CD4-positive, alpha-beta T cell treated with Interleukin-15 for 4 hours (primary cell): ENCODE measurements at places on chromosomes 13 and 19.

DNA sequence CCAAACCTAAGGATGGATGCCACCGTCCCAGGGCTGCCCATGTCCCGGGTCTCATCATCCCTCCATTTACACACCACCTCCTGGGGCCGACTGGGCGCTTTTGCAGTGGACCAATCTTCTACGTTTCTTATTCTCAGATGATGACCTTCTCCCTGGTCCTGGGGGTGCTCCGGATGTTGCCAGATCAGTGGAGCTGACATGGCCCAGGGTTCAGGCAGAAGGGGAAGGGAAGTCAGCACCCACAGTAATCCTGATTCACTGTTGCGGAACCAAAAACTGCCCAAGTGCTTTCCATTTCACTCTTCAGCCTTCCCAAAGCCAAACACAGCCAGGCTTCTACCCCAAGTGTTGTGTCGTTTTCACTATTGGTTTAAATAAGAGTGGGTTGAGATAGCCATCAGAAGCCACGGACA is 29.8 kb downstream of the RAB20 start:
- DNase-seq: no peak

DNA sequence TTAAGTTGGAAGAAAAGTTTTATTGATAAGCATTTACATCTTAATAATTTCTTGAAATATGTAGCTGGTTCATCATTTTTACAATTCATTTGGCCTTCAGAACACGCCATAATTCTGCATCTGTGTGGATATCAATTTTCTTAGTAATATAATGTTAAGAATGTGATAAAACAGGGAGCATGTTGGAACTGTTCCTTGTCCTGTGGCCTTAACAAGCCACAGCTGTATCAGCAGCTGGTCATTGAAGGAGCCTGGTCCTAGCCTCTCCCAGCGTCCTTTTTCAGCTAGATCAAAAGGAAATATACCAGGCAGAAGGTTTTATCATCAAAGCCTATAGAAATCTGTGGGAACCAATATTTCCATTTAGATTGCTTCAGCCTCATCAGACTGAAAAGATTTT is 421.8 kb downstream of the SPRY2 start:
- no peak for DNase-seq

DNA sequence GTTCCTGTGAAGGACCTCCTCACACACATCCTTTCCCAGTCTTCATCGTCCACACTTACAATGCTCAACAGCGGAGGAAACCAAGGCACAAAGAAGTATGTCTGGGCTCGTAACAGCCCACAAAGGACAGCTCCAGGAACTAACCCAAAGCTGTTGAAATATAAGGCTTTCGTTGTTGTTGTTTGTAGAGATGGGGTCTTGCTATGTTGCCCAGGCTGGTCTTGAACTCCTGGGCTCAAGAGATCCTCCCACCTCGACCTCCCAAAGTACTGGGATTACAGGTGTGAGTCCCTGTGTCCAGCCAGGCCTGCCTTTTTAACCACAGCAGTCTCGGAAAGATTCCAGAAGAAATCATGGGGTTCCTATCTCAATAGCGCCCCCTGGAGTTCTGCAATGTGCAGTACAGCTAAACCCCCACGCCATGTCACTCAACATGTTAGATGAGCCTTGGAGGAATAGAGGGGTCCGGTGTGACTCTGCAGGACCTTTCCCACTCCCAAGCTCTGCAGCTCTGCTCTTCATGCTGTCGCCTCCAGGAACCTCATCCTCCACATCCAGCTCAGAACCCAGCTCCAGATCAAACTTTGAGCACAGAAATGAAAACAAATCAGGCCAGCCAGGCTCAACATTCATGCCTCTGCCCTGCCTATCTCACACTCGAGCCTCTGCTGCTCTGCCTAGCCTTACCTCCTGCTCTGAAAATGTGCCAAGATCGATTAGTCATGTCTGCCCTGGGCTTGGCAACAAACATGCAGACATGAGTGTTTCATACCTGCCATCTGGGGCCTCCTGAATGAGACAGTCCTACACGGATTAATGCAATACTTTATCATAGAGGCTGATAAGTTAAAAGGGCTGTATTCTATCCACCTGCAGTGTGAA is 7.5 kb downstream of the PLA2G4C start:
- DNase-seq: peak; percentile 31

DNA sequence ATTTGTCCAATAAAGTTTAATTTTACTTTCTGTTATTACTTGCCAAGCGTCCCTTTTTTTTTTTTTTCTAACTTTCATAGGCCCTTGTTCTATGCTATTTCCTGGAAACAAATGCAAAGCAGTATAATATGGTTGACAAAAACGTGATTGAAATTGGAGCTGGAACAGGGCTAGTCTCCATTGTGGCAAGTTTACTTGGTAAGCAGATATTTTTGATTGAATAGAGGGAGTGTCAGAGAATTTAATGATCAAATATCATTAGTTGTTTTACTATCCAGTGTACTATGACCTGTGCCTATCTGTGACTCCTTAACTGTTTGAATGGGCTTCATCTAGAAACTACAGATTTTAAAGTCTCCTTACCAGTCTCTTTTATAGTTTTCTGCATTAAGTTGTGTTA is 46.7 kb downstream of the ERCC5 start:
- DNase-seq: no peak

- no peak for DNase-seq
These were observed 8.9 kb downstream of the LGI4 start for GRCh38 chr19:35125749-35126623.

GRCh38 chr19:35908973-35909683 is 1.0 kb upstream of the TYROBP start:
- peak; percentile 27 for DNase-seq

DNA sequence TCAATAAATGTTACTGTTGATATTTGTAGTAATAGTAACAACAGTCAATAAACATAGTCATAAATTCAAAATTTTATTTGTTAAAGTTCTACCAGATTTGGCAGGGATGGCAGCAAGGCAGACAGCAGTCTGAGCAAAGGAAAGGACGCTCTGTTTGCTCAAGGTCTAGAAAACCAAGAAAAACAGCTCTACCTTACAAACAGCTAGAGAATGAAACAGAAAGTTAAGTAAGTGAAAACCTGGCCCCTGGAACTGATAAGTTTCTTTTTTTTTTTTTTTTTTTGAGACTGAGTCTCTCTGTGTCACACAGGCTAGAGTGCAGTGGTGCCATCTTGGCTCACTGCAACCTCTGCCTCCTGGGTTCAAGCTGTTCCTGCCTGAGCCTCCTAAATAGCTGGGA is 27.9 kb downstream of the ENOX1 start:
- DNase-seq: no peak

DNA sequence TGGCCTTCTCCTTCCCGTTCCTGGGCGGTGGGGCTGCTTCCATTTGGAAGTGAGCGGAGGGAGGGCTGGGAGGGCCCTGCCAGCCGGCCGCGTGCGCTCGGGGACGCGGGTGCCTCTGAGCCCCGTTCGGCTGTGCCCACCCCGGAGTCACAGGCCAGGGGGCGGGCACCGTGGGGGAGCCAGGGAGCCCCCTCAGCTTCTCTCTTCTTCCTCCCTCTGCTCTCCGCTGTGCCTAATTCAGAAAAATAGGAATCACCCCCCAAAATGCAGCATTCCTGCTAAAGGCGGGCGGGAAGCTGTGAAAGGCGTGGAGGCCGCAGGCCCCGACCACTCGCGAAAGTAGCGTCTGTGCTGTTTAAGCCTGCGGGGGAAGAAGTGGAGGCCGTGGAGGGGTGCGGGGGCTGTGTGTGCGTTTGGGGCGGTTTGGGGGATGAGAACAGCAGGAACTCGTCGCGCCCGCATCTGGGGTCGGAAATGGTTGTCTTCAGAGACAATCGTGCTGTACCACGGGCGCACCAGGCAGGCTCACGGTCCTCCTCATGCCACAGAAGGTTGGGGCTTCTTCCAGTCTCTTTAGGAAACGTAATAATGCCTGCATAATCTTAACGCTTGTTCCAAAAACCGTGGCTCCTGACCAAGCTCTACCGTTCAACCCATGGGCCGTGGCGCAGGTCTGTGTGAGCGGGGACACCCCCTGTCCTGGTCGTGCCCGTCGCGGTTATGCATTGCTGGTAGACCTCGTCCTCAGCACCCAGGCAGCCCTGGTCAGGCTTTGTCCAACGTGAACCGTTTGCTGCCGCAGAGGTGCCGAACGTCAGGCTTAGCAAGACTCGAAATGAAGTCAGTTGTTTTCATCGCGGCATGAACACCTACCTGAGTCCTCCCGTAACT is 110.4 kb upstream of the SOX1 start:
- DNase-seq: no peak

GRCh38 chr19:40208602-40209001 is 9.6 kb downstream of the TTC9B start:
- no peak for DNase-seq

GRCh38 chr19:1408300-1409203 is 1.2 kb downstream of the DAZAP1 start:
- DNase-seq: peak; percentile 59

DNA sequence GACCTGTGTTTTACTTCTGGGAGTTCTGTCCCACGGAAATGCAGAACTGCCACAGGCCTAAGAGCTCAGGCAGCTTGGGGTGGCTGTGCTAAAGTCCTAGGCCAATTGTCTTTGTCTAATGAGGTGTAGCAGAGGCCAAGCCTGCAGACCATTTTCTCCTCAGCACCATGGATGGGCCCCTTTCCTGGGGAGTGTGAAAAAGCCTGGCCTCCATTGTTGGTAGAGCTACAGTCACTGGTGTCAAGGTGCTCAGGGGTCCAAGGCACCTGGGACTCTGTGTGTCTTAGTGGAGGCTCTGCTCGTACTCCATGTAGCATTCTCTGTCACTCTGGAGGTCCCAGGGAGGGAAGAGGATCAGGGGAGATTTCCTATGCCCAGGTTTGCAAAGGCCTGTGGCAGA is 329.6 kb downstream of the SLITRK5 start:
- no peak for DNase-seq

GRCh38 chr13:54980651-54981050 is 1952.0 kb downstream of the OLFM4 start:
- no peak for DNase-seq

- no peak for DNase-seq
These were observed 30.2 kb upstream of the CD33 start for GRCh38 chr19:51194527-51195315.

DNA sequence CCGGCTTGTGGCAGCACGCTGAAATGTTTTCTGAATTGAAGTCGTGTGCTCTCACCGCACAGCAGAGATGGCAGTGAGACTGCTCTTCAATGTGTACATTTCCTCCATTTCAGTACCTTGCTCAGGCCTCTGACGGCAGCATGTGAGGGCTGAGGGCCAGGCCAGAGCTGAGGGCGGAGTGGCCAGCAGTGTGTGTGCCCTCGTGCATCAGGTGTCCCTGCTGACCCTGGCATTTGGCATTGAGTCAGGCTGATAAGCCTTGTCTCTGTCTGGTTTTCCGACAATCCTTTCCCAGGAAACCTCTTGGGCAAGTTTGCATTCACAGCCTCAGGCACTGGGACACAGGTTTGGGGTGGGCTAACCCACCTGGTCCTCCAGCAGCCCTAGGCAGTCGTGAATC is 62.3 kb downstream of the EFNB2 start:
- no peak for DNase-seq

GRCh38 chr19:48194844-48195830 is 24.7 kb downstream of the ZSWIM9 start:
- no peak for DNase-seq

- no peak for DNase-seq
These were observed 36.6 kb upstream of the OXGR1 start for GRCh38 chr13:97030705-97031452.

DNA sequence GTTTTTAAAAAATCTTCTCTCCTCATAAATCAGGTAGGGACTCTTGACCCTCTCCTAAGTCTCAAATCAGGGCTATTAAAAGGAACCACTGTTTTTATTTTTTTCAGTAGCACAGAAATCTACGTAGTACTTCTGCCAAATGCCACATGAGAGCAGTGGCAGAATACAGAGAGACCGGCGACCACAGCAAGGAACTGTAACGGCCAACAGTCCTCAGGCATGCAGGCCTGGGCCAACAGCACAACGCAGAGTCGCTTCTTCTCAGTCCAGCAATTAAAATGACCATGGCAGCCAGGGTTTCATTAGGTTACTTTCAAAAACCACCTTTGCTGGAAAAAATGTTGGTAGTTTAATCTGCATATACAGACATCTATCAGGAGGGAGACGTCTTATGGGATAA is 34.2 kb downstream of the ANKRD10 start:
- DNase-seq: no peak

- no peak for DNase-seq
These were observed 33.3 kb downstream of the NAA16 start for GRCh38 chr13:41344358-41344757.

GRCh38 chr19:47110521-47111005 is 3.0 kb downstream of the ZC3H4 start:
- peak; percentile 72 for DNase-seq

DNA sequence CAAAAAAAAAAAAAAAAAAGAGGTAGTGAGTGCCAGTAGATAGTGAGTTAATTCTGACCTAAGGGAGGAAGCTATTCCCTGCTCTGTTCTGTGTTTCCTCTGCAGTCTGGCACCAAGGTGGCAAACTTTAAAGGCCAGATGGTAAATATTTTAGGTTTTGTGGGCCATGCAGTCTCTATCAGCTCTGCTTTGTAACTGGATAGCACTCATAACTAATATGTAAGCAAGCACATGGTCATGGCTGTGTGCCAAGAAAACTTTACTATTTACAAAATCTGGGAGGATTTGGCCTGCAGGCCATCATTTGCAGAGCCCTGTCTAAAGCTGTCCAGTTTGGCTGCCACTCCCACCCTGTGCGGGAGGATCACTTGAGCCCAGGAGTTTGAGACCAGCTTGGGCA is 4.3 kb downstream of the PIN1 start:
- no peak for DNase-seq

- no peak for DNase-seq
These were observed 6.4 kb downstream of the CEACAM3 start for GRCh38 chr19:41802770-41803169.

GRCh38 chr13:100666124-100666523 is 8.5 kb downstream of the TMTC4 start:
- DNase-seq: no peak

- DNase-seq: no peak
These were observed 42.9 kb upstream of the F7 start for GRCh38 chr13:113062691-113063090.

- DNase-seq: no peak
These were observed 107.6 kb upstream of the RXFP2 start for GRCh38 chr13:31631746-31632145.
